ELF-1 (cell line): ENCODE measurements at places on chromosomes 6 and 20.

DNA sequence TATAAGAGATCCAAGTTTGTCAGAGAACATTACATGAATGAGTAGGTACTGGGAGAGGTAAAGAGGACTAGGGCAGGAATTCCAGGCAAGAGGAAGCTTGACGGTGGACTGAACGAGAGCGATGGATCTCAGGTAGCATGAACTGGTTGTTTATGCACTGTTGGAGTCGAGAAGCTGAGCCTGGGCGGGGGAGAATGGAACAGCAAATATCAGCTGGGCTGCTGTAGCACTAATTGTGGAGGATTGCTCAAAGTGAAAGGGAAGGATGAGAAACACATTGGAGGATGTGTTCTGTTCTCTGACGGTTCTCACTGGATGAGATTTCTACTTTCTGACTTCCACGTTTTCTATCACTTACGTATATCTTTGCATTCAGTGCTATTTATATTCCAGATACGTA, 164.2 kb downstream of the PHF3 start:
- no peak for DNase-seq

- peak; percentile 93 for DNase-seq
Measured at GRCh38 chr20:64161356-64162238, 2.7 kb upstream of the MYT1 start.

DNA sequence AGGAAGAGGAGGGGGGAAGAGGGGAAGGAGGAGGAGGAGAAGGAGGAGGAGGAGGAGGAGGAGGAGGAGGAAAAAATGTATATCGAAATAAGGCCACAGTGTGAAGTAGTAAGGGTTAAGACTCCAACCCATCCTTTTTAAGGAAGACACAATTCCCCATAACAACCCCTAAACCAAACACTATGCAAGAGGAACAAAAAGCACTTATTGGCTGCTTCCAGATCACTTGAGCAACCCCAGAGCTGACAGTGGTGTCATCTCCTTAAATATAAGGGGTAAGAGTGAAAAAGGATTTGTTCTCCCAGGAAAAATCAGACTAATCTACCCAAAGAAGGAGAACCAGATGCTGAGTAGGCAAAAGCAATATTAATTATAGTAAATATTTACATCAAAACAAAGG, 169.1 kb upstream of the SASH1 start:
- no peak for DNase-seq

- no peak for DNase-seq
Measured at GRCh38 chr6:164018133-164018532, 603.6 kb downstream of the QKI start.

DNA sequence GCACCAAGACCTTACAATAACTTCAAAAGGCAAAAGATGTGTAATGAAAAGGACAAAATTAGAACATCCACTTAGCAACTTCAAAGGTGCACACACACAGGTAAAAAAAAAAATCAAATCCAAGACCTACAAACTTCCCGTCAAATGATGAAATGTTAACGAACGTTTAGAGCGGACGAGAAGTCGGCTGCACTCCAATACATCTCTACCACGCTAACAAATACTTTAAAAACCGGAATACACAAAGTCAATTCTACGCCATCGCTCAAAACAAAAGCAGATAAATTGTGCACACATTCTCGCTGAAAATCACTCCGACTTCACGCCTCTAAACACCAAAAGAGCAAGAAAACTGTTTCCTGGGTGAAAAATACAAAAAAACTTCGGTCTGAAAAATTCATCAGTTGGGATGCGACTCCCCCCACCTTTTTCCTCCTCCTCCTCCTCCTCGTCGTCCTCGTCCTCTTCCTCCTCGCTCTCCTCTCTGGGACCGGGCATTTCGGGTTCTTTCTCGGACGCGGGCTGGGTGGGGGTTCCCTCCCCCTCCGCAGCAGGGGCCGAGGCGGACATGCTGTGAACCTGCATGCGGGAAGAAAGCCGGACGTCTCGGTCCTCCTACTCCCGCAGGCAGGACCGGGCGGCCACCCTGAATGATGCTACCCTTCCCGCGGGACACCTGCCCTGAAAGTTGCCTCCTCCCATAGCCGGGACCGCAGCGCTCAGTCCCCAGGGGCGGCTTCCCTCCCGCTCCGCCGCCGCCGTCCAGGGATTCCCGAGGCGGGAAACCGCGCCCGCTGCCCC, 712 bp downstream of the DEK start:
- DNase-seq: peak; percentile 60

DNA sequence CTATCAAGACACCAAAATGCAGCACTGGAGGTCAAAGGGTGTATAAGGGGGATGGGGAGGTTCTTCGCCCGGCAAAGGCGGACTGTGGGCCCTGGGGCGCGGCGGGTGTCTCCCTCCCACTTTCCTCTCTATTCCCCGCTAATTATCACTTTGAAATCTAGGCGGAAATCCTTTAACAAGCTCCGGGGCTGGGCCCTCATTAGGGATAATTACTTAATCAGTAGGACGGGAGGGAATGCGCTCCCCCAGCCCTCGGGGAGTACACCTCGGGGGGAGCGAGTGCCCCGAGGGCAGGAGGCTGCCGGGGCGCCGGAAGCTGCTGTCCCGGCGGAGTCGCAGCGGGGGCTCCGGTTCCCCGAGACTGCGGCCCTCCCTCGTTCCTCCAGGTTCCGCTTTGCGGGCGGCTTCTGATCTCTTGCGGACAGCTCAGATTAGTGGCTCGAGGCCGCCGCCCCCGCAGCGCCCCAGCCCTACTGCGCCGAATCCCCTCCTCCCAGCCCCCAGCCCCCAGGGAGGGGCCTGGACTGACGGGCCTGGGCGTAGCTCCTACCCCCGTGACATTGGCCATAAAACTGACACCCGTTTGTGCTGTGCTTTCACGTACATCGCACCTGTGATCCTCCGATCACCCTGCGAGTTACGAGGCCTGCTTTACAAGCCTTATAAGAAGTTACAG, 14.7 kb downstream of the MUCL3 start:
- peak; percentile 82 for DNase-seq

GRCh38 chr20:43702502-43702901, 24.3 kb downstream of the GTSF1L start:
- no peak for DNase-seq

GRCh38 chr20:32685541-32686529, 12.1 kb upstream of the C20orf203 start:
- peak; percentile 71 for DNase-seq

DNA sequence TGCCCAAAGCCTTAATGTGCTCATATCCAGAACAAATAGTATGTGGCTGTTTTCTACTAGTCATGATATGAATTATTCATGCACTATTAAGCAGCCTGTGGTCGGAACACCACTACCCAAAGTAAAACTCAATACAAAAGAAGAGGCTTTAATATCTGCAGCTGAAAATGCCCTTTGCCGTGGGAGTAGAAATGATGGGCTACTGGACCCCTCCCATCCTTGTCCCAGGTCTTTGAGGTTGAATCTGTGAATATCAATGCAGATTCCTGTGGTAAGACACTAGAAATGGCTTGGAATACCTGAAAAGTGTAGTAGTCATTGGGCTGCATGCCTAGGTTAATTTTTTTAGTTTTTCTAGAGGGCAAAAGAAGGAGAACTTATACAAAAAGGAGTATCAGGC, 303.7 kb downstream of the TBC1D7 start:
- no peak for DNase-seq

DNA sequence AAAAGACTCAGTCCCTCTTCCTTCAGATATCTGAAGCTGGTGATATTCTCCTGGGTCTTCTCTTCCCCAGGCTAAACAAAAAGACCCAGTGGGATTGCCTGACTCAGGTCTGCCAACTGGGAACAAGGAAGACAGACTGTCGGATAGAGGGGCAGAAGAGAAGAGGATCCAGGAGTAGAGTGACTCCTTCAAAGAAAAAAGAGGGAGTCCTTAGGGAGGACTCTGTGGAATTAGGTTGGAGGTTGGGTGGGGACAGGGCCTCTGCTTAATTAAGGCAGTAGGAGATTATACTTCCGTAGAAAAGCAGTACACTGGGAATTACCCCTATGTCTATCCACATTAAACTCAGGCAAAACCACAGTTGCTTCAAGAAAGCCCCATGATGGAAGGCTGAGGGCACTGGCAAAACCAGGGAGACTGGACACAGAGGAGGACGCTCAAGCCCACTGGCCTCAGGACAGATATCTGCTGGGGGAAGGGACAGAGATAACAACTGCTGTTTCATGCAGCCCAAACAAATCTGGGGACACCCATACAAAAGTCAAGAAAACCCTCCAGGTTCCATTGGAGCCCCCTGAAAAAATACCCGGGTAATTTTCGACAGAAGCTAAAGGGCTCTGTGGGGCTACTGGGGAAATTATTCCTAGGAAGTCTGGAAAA, 5.7 kb downstream of the BCL2L1 start:
- no peak for DNase-seq

GRCh38 chr6:159501558-159501957, 191.5 kb downstream of the SOD2 start:
- DNase-seq: no peak

- DNase-seq: no peak
Measured at GRCh38 chr6:83192456-83192855, 609 bp downstream of the PGM3 start.

- no peak for DNase-seq
Measured at GRCh38 chr6:157510323-157511188, 129.6 kb downstream of the ZDHHC14 start.

GRCh38 chr20:24070679-24071078, 82.1 kb upstream of the GGTLC1 start:
- no peak for DNase-seq

- peak; percentile 22 for DNase-seq
Measured at GRCh38 chr20:2234598-2235191, 61.1 kb upstream of the TGM3 start.

GRCh38 chr20:49675368-49676151, 38.1 kb downstream of the B4GALT5 start:
- DNase-seq: no peak

DNA sequence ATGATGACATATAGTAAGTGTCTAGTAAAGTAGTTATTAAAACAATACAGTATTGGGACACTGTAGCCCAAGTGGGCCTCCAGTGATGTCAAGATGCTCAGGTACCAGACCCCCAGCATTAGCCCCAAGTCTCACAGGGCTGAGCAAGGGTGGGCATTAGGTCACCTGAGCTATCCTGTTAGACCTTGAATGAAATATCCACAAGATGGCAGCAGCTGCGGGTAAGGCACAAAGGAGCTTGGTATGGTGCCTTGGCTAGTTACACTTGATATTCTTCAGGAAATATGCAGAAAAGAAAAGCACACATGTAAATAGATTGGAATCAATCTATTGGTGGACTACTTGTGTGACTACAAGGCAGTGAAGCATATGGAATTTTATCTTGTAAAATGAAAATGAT, 701.8 kb upstream of the ADGRB3 start:
- DNase-seq: peak; percentile 6

- peak; percentile 92 for DNase-seq
Measured at GRCh38 chr6:159042003-159042825, 2.6 kb downstream of the TAGAP start.

- no peak for DNase-seq
Measured at GRCh38 chr6:223763-224162, 68.5 kb upstream of the DUSP22 start.

- no peak for DNase-seq
Measured at GRCh38 chr6:2119275-2119674, 126.1 kb downstream of the GMDS start.
